ENCODE measurements at places on chromosomes 6 and 20. TPM values are rescaled to one million over a fixed set of nuclear protein-coding genes. Genes with fewer than 3 reads are reported as not detected.
A peak's percentile ranks its signal among the peaks of the same experiment; 100 is the strongest.

- DNase-seq: no peak
These were observed 25.5 kb downstream of the CLIC5 start for GRCh38 chr6:45990162-45990561.

TRIM40 gene
- total RNA-seq: not detected

GSTA2 gene
- total RNA-seq: not detected

ATP6V1G2 gene
- 3.8 TPM for total RNA-seq

TRIM10 gene
- not detected for total RNA-seq

- DNase-seq: no peak
These were observed 1.6 kb downstream of the SIRPD start for GRCh38 chr20:1555952-1556351.

HLA-G gene
- 0.66 TPM for total RNA-seq

DNA sequence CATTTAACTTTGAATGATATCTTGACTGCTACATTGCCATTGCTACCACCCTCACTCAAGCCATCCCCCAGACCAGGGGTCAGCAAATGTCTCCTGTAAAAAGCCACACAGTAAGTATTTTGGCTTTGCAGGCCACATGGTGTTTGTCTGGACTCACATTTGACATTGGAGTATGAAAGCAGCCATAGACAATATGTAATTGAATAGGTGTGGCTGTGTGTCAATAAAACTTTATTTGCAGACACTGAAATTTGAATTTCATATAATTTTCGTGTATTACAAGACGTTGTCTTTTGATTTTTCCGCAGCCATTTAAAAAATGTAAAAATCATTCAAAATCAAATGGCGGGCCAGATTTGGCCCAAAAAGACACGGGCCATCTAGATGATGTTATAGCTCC is 36.3 kb upstream of the OCSTAMP start:
- no peak for DNase-seq

- no peak for DNase-seq
These were observed 510.5 kb upstream of the MAP3K7 start for GRCh38 chr6:91097364-91097763.

MRS2 gene
- total RNA-seq: 22.1 TPM

PRRT1 gene
- 0.28 TPM for total RNA-seq

HFE gene
- total RNA-seq: 3.4 TPM

- no peak for DNase-seq
These were observed 79.3 kb downstream of the VGLL2 start for GRCh38 chr6:117344444-117345291.

ELOVL2 gene
- not detected for total RNA-seq

GRCh38 chr6:5248302-5249098 is 12.2 kb downstream of the LYRM4 start:
- no peak for DNase-seq

ANKRD66 gene
- total RNA-seq: not detected

GRCh38 chr20:18738055-18738454 is 75.5 kb upstream of the SCP2D1 start:
- peak; percentile 73 for DNase-seq

DNA sequence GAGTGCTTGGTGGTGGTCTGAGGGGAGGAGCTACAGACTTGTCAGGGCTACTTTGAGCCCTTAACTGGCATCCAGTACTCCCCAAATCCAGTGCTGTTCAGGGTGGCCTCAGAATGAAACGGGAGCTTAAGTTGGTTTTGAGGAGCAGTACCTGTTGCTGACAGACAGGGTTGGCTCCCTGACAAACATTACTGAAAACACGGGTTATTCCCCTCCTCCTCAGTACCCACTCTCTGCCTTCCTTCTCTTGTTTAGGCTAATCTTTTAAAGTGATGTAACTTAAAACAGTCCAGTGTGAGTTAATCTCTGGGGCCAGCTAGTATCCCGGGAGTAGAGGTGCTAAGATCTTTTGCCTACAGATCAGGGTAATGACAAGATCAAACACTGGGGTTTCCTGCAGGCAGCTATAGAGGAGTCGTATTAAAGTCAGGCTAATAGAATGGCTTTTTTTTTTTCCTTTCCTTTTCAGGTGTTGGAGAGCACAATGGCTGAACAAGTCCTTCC is 3.7 kb downstream of the TNFAIP3 start:
- DNase-seq: peak; percentile 64

GRCh38 chr20:51022803-51023616 is at the start of gene KCNG1:
TSS of gene KCNG1 (minus strand) at chr20:51023107. CDS start at chr20:51010338, 12,769 bp downstream.
- peak; percentile 63 for DNase-seq

GRCh38 chr6:156423075-156423474 is 354.1 kb upstream of the ARID1B start:
- no peak for DNase-seq

GRCh38 chr20:63741676-63742380 is 2.3 kb downstream of the SLC2A4RG start:
- DNase-seq: peak; percentile 40

DNA sequence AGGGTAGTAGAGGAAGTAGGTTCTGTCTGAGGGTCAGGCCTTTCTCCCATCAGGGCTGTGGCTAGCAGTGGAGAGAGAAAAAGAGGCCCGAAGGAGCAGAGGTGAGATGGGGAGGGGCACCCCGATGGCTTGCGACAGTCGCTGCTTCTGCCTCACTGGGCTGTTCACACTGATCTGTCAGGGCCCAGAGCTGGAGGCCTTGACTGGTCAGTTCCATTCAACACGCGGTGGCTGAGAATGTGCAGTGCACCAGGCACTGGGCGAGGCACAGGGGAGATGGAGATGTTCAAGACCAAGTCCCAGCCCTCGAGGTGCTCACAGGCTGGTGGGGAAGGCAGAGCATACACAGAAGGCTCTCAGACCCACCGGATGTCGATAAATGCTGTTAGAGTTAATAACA is 21.4 kb downstream of the SLC12A5 start:
- DNase-seq: no peak

DNA sequence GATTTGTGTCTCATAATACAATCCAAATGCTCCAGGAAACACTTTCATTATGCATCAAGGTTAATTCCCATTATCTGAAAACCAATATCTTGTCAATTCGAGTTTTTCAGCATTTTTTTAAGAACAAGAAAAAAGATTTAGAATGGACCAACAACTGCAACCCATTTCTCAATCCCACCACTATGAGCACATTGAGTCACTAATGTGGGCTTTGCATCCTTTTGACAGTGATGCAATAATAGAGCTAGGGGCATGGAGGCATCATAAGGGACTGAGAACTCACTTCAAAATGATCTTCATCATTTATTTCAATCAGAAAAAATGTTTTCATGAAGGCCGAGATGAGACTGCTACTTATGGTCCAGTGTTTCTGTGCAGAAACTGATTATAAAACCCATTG is 74.8 kb upstream of the DEFB112 start:
- no peak for DNase-seq

DNA sequence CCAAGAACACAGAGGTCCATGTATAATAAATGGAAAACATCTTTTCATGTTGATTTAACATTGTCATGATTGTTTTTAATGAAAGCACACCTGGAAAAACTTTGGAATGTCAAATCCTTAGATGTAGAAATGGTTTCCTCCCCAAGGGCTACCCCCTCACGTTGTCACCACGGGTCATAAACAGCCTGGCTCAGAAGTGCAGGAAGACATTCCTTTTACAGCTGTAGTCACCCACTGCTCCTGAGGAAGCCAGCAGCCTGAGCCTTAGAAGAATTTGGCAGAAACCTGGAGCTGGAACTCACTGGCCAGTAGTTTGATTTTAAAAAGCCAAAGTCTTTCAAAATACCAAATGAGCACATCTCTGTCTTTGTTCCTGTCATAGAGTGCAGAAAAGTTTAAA is 23.7 kb downstream of the ADGRF5 start:
- DNase-seq: no peak

- no peak for DNase-seq
These were observed 2.9 kb downstream of the AARS2 start for GRCh38 chr6:44310241-44310640.

DNA sequence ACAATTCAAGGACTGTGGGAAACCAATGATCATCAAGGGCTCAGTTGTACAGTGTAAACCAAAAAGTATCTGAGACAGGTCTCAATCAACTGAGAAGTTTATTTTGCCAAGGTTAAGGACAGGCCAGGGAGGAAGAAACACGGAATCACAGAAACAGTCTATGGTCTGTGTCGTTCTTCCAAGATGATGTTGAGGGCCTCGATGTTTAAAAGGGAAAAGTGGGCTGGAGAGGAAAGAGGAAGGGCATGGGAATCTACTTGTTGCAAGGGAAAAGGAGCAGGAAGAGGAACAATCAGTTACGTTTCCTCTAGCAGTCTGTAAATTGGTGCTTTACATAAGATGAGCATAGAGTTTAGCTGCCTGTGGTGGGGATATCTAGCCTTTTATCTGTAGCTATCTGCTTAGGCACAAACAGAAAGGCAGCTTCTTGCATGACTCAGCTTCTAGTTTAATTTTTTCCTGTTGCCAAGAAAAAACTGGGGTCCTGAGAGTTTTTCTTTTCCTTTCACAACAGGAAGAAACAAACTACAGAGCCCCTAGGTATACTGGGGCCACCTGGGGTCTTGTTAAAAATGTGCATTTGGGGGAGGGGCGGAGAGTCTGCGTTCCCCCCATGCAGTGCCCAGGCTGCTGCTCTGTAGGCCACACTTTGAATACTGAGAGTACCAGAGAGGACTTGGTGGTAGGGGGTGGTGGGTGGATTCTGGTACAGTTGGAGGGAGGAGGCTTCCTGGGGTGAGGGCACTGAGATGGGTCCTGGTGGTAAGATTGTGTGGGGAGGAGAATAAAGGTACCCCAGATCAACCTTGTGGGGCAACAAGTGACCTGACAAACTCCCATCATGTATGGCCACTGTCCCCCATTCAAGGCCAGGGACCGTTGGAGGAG is 35.3 kb upstream of the EZR start:
- no peak for DNase-seq

DNA sequence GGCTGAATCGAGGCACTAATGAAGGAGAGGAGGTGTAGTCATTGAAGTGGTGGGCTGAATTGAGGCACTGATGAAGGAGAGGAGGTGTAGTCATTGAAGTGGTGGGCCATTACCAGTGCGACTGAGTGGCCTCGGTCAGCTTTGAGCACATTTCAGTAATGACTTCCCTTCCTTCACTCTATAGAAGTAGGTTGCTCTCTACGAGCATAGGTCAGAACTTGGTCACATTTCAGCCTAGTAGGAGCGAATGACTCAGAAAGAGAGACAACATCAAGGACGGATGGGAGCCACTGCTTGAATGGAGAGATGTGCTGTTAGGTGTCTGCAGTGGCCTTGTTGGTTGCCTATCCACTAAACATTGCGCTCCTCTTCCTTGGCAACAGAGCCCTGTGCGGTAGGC is 39.5 kb downstream of the ZDHHC14 start:
- DNase-seq: no peak

NOX3 gene
- total RNA-seq: not detected

CDH22 gene
- total RNA-seq: not detected

USP49 gene
- 7.7 TPM for total RNA-seq

GRCh38 chr6:10341605-10342004 is 73.3 kb downstream of the TFAP2A start:
- no peak for DNase-seq

GRCh38 chr6:111718326-111718725 is 112.6 kb upstream of the TRAF3IP2 start:
- no peak for DNase-seq

DNA sequence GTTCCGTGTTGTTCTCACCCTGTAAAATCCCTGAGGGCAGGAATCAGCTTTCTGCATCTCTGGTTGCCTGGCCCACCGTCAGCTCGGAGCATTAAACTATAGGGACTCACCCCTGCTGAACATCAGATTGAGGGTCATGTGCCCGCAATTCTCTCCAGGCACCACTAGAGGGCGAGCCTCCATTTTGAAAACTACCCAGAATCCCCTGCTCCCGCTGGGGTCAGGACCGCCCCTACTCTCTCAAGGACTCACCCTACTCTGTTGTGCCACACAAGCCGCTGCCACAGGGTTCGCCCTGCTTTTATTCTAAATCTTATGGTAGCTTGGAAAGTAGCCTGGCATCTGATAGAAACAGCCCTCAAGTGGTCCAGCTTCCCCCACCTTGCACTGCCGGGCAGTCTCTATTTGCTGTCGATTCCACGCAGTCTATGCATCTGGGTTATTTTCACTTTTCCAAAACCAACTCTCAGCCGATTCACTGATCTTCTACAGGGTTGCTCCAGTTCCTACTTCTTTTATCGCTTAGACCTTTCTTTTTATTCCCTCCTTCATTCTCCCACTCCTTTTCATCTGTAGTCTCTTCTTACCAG is 244.1 kb upstream of the QKI start:
- DNase-seq: no peak

C20orf96 gene
- 7.5 TPM for total RNA-seq
